ENCODE measurements at places on chromosomes 7 and 10.
A peak's percentile ranks its signal among the peaks of the same experiment; 100 is the strongest.

GRCh38 chr7:37698276-37698675 is 14.7 kb downstream of the GPR141 start:
- no peak for DNase-seq

- DNase-seq, result no peak
Observed at GRCh38 chr10:125368146-125368545, 207.8 kb upstream of the CTBP2 start.

DNA sequence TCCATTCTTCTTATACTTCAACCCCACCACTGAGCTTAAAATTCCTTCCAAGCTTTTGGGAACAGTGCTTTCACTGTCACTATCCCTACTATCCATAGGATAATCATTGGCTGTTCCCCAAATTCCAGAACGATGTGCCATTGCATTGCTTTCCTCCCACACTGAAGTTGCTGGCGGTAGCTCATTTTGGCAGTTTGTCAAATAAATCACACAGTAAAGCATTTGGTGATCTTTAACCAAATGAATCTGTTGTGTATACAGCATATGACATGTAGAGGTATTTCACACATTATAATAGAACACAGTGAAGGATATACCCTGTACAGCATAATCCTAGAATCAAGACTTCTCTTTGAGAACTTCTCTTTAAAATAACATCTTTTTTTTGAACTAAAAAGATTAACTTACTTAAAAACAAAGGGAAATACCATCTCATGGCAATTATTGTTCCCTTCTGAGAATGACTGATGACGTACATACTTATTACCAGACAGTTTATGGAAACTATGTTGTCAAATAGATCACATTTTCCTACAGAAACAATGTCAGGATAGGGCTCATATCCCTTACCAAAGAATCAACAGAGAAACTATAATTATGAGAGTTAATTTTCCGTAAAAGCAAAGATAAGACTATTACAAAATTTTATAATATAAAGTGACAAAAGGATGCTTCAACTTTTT is 93.6 kb downstream of the CTNNA3 start:
- DNase-seq, result peak; percentile 32

DNA sequence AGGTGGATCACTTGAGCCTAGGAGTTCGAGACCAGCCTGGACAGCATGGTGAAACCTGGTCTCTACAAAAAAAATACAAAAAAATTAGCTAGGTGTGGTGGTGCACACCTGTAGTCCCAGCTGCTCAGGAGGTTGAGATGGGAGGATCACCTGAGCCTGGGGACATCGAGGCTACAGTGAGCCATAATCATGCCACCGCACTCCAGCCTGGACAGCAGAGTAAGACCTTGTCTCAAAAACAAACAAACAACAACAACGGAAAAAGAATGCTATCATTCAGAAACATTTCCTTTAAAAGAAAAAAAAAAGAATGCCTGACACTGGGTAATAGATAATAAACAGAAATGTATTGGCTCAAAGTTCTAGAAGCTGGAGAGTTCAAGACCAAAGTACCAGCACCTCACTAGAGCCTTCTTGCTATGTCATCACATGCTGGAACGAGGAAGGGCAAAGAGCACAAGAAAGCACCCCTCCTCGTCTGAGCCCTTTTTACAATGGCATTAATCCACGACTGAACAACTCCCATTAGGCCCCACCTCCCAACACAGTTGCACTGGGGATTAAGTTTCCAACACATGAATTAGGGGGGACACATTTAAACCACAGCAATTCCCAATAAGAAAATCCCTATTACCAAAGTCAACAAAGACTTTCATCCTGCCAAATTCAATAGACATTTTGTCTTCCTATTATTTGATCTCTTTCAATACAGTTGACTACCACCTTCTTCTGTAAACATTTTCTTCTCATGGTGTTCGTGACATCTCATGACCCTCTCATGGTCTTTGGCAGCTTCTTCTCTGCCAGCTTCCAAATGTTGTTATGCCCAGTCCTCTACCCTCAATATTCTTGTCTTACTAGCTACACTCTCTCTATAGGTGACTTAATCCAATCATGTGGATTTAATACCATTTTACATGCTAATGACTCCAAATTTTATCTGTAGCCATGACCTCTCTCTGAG is 20.0 kb downstream of the AKR1D1 start:
- no peak for DNase-seq
